ENCODE measurements at places on chromosomes 1 and 21.

DNA sequence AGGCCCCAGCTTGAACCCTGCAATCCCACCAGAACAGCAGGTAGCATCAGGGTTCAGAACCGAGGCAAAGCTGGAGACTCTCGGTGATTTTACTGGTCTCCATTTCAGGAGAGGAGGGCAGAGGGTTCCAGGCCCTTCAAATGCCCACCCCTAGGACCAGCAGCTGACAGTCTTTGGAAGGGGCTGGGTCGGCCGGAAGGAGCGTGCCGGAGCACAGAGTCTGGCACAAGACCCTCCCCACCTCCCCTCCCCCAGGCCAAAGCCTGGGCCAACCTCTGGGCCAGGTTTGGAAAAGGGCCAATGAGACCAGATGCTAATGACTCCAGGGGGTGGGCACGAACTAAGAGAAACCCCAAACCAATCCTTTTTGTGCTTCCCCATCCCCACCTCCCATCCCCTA, 6.9 kb downstream of the FBXO2 start:
- DNase-seq: no peak

GRCh38 chr1:213772128-213773063, 215.4 kb upstream of the PROX1 start:
- no peak for DNase-seq

- no peak for DNase-seq
Measured at GRCh38 chr1:109025694-109026093, 16.2 kb downstream of the WDR47 start.

- DNase-seq: no peak
Measured at GRCh38 chr1:222310836-222311235, 237.1 kb downstream of the HHIPL2 start.

GRCh38 chr1:1058921-1059493, 15.1 kb downstream of the RNF223 start:
- DNase-seq: peak; percentile 29
